BJ (cell line): ENCODE measurements at places on chromosomes 11 and 22. TPM values are rescaled to one million over a fixed set of nuclear protein-coding genes. Genes with fewer than 3 reads are reported as not detected.

Gene MS4A12
- polyA plus RNA-seq, result 0.10 TPM in 1 of 2 replicates, not detected in the other

Gene TANGO2
- polyA plus RNA-seq, result 33.4 and 51.7 TPM in 2 replicates

Gene APOBEC3H
- polyA plus RNA-seq, result 0.10 and 0.26 TPM in 2 replicates

Gene IGLL5
- polyA plus RNA-seq, result not detected in 2 replicates

- no peak for DNase-seq
Observed at GRCh38 chr22:38569972-38570778, at the start of gene DMC1. DMC1 (minus strand) TSS chr22:38570183; CDS start chr22:38568256, 1,927 bp downstream.

- no peak for DNase-seq
Observed at GRCh38 chr11:45233121-45233803, 52.9 kb downstream of the SYT13 start.

GRCh38 chr11:65433657-65434056, 11.1 kb downstream of the NEAT1 start:
- DNase-seq, result no peak

DNA sequence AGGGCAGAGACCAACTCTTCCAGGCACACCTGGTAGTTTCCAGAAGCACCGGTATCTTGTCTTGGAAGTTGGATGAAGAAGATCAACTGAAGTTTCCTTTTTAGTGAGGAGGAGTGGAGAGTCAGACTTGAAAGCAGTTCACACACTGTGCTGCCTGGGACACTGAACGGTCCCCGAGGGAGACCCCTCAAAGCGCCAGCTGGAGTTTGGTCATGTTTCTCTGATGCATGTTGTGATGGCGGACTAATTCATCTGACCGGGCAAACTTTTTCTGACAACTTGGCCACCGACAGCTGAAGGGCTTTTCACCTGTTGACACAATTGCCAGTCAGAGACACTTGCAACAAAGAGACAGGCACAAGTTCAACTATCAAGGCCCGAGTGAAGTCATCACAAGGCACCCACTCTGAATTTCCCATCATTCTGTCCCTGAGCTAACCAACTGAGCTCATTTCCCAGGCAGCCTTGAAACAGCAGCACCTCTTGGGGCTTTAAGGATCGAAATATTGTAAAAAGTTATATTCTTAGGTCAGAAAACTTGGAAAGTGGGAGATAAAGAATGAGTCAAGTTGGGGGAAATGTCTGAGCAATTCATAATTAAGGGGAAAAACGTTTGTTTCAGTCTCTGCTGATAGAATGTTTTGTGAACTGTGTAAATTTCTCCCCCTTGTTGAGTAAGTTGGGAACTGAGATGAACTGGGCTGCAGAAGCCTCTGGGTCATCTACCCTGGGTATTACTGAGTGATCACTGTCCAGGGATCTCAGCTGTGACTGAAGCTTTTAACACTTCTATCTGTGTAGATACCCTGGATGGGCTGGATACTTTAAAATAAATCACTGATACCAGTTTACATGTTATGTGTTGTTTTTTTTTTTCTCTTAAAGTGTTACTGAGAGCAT, 46.2 kb downstream of the WT1 start:
- DNase-seq, result no peak

- no peak for DNase-seq
Observed at GRCh38 chr22:27839057-27839660, 37.6 kb upstream of the MN1 start.

DNA sequence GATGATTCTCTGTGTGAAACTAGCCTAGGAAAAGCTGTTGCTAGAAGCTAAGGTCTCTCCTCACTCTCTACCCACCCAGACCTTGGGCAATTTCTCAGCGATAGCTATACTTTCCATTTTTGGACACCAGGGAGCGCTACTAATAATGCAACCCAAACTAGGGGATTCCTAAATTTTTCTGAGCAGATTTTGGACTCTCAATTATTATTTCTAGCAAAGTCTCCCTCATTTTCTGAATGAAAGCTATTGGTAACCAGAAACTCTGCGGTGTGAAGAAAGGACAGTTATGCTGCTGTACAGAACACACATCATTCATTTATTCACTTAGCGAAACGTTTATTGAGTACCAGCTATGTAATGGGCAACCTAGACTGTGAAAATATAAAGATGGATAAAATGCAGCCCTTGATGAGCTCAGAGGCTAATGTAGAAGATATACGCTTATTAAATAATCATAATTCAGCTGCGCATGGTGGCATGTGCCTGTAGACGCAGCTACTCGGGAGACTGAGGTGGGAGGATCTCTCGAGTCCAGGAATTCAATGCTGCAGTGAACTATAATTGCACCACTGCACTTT, 6.1 kb upstream of the STIM1 start:
- DNase-seq, result no peak

- no peak for DNase-seq
Observed at GRCh38 chr11:19368726-19369375, 128.1 kb upstream of the E2F8 start.

DNA sequence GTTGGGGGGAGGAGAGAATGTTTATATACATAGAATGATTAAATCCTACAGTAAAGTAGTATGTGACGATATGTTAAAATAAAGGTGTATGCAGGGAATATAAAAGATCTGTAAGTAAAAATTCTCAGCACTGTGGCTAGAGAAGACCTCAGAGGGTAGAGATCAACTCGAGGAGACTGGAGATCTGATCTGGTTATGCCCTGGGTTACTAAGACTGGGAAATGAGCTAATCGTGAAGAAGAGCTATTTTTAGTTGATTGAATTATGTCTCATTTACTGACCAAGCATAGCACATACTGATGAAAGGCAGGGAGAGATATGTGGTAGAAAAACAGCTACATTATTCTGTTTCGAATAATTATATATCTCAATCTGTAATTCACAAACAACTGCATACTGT, 42.8 kb upstream of the ALKBH3 start:
- no peak for DNase-seq
